ENCODE measurements at places on chromosomes 1 and 21.

DNA sequence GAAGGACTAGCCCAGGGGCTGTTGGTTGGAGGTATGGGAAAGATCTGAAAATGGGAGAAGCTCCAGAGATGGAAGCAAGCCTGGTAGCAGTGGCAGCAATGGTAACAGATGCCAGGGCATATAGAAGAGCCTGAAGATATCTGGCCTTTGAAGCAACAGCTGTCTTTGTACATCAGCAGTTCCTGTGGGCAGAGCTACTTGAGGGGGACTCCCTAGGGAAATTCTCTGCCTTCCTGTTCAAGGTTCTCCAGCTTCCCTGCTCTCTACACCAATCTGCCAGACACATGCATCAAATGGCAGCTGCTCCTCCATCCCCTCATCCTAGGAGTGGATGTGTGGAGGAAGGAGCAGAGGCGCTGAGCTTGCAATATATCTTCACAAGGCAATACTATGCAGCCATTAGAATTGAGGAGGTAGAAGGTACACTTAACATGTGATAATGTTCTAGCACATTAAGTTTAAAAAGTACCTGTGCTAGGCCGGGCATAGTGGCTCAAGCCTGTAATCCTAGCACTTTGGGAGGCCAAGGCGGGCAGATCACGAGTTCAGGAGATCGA lies 2.2 kb downstream of the TMEM35B start:
- DNase-seq, result no peak

DNA sequence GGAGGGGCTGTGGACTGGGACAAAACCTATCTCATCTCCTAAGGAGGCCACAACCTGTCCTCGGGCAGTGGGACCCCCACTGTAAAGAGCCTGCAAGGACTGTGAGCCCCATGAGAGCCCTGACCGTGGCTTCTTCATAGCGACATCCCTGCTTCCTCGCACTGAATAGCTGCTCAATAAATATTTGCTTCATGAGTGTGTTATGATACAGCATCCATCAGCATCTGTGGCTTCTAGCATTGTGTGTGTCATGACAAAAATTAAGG lies 40.5 kb upstream of the CSF3R start:
- DNase-seq, result no peak

DNA sequence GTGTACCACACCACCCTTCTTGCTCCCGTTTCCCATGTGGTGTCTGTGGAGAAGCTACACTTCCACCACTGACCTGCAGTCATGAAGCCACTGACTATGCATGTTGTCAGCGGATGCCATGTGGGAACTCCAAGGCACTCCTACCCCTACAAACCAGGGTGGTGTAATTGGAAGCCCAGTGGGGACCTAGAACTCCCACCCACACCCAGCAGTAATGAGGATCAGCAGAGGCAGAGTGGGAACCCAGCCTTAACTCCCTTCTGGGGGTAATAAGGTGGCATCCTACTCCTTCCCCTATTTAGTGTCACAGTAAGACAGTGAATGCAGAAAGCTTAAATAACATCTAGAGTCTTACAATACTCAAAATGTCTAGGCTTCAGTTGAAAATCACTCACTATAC lies 78.4 kb downstream of the SPATA46 start:
- no peak for DNase-seq

- no peak for DNase-seq
Measured at GRCh38 chr21:15425049-15425448, 304.7 kb upstream of the USP25 start.

DNA sequence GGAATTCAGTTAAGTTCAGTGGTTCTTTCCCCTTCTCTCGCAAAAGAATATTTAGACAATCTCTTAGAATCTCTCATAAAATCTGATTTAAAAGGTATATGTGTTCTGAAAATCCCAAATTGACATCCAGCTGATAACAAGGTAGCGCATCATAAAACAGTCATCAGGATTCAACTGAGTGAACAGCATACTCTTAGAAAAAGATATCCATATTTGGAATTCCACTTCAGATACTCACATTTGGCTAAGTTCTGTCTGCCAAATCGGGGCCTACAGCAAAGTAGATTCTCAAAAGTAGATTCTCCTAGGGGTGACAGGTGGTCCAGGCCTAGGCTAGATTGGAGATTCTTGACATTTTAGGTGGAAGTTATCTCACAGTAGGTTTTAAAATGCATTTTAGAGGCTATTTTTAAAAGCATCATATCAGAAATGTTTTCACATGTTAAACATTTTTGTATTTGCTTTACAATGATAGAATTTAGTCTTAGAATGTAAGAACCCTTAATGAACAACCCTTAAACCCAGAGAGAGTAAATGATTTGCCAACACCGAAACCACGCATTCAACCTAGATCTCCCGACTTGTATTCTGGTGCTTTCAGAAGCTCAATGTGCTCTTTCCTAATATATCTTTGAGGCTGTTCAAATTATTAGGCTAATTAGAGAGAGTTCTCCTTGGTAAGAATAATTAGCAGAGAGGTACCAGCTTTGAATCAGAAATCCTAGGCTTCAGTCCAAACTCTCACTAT lies 318.9 kb downstream of the LMO4 start:
- no peak for DNase-seq

GRCh38 chr1:109652402-109652801 lies 3.5 kb upstream of the GSTM4 start:
- DNase-seq, result no peak

GRCh38 chr21:44931501-44932407 lies 8.1 kb upstream of the SLX9 start:
- DNase-seq, result no peak

DNA sequence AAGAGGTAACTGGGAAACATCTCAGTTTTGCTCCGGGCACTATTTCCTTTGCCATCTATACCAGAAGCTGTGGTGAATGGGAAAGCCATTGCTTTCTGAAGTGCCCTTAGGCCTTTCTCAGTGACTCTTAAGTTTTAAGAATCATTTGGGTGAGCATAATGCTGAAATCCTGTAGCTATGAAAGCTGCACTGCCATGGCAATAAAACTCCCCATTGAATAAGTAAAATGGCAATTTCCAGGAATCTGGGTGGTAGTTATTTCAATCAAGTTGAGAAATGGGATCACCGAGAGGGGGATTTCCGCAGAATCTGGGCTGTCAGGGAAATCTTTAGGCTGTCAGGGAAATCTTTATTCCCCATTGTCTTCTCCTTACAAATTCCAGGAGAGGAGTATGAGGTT lies 26.8 kb upstream of the MACF1 start:
- DNase-seq, result no peak

DNA sequence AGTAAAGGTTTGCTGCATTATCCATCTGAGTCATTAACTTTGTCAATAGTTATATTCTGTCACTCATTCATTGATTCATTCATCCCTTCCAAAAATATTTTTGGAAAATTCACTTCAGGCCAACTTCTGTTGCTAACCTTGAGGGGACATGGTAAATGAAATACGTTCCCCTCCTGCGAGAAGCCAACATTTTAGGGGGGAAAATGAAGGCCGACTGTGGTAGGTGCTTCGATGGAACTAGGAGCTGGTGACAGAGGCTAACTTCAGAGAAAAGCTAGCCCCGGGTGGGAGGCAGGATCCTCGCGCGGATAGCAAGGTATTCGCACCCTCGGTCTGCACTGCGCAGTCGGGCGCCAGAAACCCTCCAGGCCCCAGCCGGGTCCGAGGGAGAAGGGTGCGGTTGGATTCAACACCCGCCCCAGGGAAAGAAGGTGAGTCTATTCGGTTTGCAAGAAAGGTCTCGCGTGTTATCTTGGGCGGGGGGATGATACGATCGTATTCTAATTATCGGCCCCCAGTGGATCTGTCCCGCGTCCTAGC lies 646 bp upstream of the RRP15 start:
- DNase-seq, result no peak

DNA sequence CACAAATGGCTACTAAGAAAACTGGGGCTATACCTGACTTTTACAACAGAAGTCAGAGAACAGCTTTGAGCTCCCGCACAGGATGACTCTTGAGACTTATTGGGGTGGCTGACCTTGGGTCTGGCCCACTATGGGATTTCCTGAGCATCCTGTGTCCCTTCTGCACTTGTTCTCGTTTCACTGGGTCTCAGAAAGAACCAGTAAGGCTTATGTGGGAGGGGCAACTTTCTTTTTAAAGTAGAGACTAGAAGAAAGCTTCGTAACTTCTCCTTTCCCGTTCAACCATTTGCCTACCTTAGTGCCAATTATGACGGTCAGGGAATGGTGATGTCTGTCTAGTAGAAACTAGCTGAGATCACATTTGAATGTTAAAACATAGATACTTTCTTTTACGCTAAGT lies 59.5 kb upstream of the C1orf105 start:
- DNase-seq, result no peak

GRCh38 chr1:116667575-116668105 lies at the start of gene IGSF3:
TSS of gene IGSF3 (minus strand) at chr1:116667733. CDS start at chr1:116666326, 1,407 bp downstream.
- DNase-seq, result peak; percentile 25

- peak; percentile 27 for DNase-seq
Measured at GRCh38 chr1:193558491-193559028, 372.1 kb upstream of the B3GALT2 start.

DNA sequence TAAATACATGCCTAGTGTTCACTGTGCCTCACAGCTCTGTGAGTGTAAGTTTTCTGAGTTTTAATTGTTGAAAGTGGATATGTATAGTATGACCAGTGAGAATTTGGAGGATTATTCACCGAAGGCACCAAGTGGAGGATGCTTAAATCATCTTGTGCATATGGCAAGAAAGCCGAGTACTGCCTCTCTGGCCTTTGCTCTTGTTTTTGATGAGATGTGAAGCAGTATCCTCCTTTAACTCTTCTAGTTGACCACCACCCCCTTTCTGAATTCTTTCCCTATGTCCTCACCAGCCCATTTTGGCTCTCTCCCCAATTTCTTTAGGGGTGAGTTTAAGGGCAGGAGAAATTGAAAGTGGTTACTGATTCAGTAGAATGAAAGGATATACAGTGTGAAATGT lies 130.4 kb downstream of the SYT2 start:
- DNase-seq, result no peak

DNA sequence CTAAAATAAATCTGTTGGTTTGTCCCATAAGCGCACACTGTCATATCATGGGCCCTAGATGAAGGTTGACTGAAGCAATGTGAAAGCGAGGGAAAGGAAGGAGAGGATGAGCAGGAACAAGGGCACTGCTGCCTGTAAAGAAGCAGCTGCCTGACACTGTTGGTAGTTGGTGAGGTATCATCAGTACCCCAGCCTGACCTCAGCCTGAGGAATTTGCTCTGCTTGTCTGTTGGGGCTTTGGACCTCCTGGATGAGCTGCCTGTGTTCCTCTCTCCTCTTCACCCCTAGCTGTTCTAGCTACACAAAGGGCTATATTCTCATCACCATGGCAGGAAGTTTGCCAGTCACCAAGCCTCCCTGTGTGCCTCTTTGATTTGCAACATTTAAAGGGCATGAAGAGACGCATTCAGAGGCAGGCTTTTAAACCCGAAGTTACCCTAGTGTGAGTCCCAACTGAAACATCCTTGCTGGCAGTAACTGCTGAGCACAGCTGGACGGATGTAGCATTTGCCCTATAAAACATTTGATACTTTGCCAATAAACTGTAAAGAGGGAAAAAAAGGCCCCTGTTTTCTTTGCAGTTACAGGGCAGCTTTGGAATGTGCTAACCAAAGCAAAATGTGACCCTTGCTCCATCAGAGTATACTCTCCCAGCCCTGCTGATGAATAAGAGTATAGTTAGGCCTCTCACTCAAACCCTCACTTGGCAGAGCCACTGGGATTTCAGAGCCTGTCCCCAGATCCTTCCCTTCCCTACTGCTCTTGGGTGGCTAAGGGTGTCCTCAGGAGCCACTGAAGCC lies 22.2 kb upstream of the SPATA6 start:
- DNase-seq, result no peak

GRCh38 chr1:177392336-177392735 lies 221.6 kb downstream of the BRINP2 start:
- DNase-seq, result no peak

GRCh38 chr1:33137800-33138199 lies 44.0 kb downstream of the TRIM62 start:
- no peak for DNase-seq

- DNase-seq, result no peak
Measured at GRCh38 chr21:26397545-26397944, 175.5 kb downstream of the CYYR1 start.

DNA sequence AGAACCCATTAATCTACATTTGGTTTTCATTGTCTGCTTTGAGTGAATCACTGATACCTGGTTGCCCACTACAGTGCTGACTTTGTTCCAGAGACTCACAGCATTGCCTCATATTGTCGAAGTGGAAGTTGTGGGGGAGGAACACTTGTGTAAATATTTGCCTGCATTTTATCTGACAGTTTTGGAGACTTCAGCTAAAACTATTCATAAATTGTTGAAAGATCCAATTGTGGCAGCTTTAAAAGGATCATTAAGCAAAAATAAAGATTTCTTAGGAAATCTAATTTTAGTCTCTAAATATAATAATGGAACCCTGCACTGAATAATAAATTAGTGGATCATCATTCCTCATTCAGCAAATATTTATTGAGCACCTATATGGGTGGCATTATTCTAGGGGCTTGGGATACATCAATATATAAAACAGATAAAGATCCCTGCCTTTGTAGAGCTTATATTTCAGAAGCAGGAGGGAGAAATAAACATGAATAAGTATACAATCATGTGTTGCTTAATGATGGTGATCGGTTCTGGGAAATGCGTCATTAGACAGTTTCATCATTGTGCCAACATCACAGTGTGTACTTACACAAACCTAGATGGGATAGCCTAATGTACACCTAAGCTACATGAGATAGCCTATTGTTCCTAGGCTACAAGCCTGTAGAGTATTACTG lies 73.5 kb downstream of the OSBPL9 start:
- no peak for DNase-seq

DNA sequence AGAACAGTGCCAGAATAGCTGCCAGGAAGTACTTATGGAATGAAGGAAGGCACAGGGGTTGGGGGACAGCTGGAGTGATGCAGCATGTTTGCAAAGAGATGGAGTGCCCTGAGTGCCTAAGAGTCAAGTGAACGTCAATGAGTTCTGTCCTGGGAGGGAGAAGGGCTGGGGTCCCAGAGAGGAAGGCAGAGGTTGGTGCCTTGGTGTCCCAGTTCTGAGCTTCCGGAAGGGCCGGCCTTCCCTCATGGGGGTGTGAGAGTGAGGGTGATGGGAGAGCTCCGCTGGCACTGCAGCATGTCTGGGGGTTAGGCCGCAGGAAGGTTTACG lies 17.6 kb downstream of the NES start:
- DNase-seq, result no peak

DNA sequence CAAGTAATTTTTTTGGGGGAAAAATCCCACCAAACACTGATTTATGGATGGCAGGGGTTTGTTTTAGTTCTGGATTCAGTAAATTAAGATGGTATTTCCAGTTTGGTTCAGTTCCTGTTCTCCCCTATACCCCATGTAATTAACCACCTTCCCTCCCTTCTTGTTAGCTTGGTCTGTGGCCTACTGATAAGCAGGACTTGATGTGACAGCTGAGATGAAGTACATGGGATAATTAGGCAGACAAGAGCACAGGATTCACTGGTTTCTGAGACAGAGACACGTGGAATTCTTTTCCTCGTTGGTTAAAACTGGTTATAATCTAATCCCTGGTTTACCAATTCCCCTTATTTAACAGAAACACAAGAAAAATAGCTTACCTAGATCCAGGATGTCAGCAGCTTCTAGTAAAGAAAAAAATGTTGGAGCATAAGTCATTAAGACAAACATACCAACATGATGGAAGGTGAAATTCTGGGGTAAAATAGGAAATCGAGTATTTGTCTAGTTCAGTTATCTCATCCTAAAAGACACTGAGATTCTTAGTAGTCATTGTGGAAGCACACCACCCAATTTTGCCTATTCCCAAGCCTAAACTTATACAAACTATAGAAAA lies 81.5 kb downstream of the SCMH1 start:
- no peak for DNase-seq

GRCh38 chr21:39022863-39023693 lies 160.2 kb downstream of the PSMG1 start:
- no peak for DNase-seq

GRCh38 chr1:216310776-216311175 lies 112.5 kb downstream of the USH2A start:
- DNase-seq, result no peak
